ENCODE measurements at places on chromosomes 2 and 18.

DNA sequence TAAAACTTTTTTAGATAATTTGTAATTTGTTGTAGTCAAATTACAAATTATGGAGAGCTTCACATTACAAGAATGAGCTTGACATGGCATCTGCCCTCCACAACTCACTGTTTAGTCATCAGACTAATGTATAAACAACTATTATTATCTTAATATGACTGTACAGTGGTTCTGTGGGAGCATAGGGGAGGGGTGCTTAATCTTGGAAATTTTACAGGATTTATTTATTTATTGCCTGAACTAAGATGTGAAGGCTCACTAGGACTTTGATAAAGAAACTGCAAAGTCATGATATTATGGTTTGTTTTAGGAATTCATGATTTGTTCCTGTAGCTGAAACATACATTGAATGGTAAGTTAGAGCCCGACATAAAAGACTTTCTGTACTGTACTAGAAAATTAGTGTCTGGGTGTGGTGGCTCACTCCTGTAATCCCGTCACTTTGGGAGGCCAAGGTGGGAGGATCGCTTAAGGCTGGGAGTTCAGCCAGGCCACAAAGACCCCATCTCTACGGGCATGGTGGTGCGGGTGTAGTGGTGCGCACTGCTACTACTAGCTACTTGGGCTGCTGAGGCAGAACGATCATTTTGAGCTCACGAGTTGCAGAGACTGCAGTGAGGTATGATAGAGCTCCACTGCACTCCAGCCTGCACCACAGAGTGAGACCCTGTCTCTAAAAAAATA is 2.1 kb downstream of the MARCHF7 start:
- no peak for DNase-seq

DNA sequence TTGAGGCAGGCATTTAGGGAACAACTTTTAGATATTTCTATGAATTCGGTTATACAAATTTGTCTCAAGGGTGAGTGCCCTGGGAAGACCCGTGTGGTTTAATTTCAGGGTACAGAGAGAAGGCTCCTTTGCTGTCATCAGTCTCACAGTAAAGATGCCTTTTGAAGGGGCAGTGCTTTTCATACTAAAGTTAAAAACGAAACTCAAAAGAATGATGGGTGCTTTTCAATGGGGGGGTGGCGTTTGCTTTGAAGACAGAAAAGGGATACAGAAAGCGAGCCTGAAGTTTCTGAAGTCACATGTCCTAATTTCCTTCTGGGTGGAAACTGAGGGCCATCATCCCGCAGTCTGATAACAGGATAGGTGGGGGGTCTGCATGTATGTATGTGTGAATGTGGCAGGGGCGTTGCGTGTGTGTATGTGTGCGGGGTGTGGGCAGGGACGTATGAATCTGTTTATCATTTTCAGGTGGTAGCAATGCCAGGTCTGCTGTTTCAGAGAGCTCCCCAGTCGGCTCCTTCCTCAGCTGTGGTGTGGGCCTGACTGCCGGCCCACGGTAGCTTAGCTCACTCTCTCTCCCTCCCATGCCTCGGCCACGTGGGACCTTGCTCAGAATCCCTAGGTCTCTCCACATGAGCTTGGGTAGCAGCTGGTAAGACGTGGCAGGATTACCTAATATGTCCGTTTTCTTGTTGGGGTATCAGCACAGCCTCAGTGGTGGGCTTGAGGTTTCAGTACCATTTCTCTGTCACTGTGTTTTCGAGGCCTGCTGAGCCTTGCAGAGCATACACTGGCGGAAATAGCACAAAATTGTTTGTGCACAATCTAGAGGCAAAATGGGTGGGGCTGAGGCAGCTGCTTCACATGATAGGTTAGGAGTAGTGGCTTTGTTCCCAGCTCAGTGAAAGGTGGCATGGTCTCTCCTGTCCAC is 32.7 kb downstream of the ARHGAP25 start:
- peak; percentile 82 for DNase-seq

- DNase-seq = no peak
Observed at GRCh38 chr2:74107071-74107470, 40.6 kb downstream of the BOLA3 start.

DNA sequence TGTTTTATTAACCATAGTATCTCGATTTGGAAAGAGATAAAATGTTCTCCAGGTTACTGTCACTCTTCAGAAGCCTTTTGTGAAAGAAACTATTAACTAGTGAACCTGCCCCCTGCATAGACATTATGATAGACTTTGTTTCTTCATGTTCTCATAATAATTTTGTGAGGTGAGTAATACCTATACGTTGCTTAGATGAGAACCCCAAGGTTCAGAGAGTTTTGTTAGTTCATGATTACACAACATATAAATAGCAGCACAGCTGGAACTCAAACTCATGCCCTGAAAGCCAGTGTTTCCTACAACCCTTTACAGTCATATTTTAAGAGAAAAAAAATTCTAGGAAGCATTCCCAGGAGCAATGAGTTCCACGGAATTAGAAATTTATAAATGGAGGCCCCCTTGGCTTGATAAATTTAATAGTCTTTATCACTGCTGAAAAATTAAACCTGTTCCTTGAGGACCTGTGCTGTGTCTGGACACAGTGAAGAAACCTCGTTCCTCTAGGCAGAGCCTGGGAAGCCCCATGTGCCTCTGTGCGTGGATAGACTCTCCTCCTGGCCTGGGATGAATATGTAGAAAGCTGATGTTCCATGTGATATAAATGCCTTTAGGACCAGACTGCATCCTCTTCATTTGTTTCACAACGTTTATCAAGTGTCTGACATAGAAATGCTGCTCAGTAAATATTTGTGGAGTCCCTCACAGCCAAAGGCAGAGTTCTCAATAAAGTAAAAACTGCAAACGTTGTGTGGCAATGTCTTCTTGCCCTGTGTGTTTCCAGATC is 1257.0 kb upstream of the GYPC start:
- DNase-seq = no peak

GRCh38 chr2:102004581-102004980 is 12.8 kb downstream of the IL1R2 start:
- DNase-seq = no peak

DNA sequence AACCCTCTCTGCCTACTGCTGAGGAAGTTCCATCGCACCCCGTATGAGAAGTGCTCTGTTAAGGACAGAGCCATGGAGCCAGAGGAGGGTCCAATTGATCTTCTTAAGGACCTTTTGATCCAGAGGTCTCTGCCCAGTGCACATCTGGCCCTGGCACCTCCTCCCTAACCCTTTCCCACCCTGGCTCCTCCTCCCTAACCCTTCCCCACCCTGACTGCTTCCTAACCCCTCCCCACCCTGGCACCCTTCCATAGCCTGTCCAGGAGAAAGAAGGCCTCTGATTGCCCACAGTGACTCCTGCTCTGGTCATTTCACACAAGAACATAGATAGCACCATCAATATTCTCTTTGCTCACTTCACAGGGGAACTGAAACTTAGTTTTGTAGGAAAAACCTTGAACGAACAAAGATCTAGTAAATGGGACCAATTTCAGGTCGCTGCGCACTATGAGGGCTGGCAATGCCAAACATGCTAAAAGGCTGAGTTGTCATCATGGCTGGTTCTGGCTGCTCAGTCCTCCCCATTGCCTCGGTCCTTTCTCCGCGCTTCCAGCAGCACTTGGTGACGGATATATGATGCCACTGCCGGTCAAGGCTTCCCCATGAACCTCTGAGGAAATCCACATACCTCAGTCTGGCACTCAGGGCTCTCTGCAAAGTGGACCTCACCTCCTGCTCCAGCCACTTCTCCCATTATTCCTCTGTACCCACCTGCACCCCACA is 49.2 kb downstream of the PKDCC start:
- DNase-seq = peak; percentile 72

DNA sequence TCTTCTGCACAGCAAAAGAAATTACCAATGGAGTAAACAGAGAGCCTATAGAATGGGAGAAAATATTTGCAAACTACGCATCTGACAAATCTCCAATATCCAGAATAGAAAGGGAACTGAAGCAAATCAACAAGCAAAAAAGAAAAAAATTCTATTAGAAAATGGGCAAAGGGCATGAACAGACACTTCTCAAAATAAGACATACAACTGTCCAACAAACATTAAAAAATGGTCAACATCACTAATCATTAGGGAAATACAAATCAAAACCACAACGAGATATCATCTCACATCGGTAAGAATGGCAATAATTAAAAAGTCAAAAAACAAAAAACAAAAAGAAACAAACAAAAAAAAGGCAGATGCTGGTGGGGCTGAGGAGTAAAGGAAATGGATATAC is 356.4 kb downstream of the ADCYAP1 start:
- no peak for DNase-seq

DNA sequence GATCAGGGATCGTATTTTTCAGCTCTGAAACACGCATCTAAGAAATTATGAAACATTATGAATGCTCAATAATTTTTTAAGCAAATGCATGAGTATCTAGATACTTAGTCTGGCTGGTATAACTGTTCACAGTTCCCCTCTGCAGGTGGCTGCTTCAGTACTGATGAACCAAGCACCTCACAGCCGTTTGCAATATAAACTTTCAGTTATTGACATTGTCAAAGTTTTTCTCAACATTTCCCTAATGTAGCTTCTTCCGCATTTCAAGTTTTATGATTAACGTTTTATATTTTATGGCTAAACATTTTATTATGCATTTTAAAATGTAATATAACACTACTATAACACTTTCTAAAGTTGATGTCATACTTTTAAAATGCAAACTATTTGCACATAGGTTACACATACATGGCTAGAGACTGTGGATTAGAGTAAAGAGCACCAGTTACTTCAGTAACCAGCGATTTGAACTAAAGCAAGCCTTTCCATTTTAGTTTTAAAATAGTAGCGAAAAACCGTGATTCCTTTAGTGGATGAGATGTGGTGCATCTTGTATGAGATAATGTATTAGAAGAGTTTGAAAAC is 495.4 kb downstream of the XIRP2 start:
- no peak for DNase-seq

- no peak for DNase-seq
Observed at GRCh38 chr18:46794607-46795006, 37.8 kb upstream of the ST8SIA5 start.

- DNase-seq = no peak
Observed at GRCh38 chr2:145194673-145195072, 674.8 kb upstream of the ZEB2 start.

- no peak for DNase-seq
Observed at GRCh38 chr18:46449033-46449432, 208.0 kb downstream of the LOXHD1 start.

- DNase-seq = no peak
Observed at GRCh38 chr2:239324456-239324855, 76.4 kb downstream of the HDAC4 start.

DNA sequence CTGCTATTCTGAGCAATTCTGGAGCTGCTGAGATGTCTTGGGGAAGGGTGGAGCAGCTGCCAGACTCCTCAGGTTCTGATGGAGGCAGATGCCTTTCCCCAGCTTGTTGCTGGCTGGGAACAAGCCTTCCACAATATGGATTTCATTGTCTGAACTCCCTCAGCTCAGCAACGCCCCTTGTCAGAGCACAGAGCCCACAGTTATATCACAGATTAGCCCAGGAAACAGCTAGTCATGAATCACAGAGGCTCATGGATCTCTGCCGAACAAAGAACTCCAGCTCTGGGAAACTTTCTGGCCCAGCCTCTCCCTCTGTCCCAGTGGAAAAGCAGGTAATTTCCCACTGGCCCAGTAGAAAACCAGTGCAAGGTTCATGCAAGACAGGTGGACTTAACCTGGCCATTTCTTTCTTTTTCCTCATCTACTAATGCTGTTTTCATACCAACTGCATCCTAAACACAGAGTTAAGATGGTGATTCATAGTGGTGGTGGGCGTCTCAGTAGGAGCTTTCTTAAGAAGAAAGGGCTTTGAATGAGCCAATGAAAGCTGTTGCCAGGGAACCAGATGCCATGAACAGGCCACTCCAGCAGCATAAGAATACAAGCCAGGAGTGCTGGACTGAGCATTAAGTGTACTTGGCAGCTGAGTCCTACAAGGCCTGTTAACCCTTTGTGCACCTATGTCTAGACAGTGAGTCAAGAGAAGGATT is 8.7 kb upstream of the KIAA2012 start:
- DNase-seq = no peak

- no peak for DNase-seq
Observed at GRCh38 chr2:159010963-159011362, 42.5 kb downstream of the TANC1 start.

DNA sequence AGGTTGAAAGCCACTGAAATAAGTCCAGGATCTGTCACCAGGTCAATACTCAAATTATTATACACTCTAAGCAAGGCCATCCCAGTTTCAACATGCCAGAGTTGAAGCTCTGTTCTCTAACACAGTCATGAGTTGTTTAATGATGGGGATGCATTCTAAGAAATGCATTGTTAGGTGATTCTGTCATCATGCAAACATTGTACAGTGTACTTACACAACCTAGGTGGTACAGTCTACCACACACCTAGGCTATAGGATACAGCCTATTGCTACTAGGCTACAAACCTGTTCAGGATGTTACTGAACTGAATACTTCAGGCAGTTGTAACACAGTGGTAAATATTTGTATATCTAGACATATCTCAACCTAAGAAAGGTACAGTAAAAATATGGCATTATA is 162.2 kb downstream of the BAZ2B start:
- no peak for DNase-seq

DNA sequence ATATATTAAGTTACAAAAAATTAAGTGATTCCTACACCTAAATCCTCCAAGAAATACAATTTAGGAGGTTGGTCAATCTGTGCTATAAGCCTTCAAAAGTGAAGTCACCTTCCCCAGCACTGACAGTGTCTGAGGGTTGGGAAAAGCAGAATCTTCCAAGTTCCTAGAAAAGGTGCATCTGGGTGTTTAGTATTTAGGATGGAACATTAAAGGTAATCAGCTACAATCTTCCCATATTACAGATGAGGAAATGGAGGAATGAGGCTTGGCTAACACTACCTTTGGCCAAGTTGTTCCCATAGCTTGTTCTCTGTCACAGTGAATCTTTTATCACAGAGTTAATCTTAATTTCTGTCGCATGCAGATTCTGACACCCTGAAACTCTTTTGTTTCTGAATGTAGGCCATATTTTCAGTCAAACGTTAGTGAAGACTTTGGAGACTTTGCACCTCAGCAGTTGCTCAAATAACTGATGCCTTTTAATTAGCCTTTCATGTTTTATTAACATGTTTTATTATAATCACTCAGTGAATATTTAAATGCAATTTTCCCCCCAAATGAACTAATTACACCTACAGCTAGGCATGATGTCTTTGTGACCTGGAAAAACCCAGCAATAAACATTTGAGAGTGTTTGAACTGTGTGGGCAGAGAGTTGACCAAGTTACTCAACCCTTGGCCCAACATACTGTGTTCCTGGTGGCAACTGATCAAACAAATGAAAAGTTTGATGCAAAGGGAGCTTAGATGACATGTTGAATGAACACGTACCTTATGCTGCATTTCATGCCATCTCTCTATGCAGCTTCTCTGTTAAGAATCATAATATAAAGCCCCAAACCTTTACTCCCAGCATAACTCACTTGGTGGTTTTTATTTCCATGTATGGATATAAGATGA is 17.6 kb downstream of the FN1 start:
- no peak for DNase-seq

GRCh38 chr2:54416166-54416813 is 39.8 kb upstream of the SPTBN1 start:
- DNase-seq = no peak

DNA sequence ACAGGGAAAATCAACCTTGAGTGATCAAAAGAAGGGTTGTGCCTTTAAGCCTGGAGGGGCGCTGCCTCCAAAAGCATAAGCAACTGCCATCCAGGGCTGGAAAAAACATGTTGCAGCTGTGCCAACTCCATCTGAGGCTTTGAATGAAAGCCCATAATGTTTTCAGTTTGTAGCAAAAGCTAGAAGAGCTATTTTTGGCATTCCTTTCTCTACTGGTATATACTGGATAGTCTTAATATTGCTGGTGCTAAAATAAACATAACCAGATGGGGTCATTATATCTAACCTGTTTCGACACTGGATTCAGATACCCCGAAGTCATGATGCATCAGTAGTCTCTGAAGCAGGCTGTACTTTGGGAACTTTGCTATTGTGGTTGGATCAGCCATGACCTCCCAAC is 25.1 kb downstream of the ANXA4 start:
- no peak for DNase-seq
